Prostate gland (tissue), 2 donors: ENCODE measurements at places on chromosomes 16 and 17.

- H3K4me3 ChIP-seq = no peak overlapping the region
- no peak overlapping the region for H3K27ac ChIP-seq
- H3K36me3 ChIP-seq = no peaks in the 10 kb centered on the region
- no peak for DNase-seq
Observed at GRCh38 chr17:68468788-68469187, 11.5 kb upstream of the WIPI1 start.

- no peak for DNase-seq
- H3K4me1 ChIP-seq = no peaks in the 10 kb centered on the region
- H3K27me3 ChIP-seq = no peaks in the 10 kb centered on the region
- H3K4me3 ChIP-seq = no peak overlapping the region
Observed at GRCh38 chr17:80389011-80389995, 25.7 kb upstream of the ENDOV start.

DNA sequence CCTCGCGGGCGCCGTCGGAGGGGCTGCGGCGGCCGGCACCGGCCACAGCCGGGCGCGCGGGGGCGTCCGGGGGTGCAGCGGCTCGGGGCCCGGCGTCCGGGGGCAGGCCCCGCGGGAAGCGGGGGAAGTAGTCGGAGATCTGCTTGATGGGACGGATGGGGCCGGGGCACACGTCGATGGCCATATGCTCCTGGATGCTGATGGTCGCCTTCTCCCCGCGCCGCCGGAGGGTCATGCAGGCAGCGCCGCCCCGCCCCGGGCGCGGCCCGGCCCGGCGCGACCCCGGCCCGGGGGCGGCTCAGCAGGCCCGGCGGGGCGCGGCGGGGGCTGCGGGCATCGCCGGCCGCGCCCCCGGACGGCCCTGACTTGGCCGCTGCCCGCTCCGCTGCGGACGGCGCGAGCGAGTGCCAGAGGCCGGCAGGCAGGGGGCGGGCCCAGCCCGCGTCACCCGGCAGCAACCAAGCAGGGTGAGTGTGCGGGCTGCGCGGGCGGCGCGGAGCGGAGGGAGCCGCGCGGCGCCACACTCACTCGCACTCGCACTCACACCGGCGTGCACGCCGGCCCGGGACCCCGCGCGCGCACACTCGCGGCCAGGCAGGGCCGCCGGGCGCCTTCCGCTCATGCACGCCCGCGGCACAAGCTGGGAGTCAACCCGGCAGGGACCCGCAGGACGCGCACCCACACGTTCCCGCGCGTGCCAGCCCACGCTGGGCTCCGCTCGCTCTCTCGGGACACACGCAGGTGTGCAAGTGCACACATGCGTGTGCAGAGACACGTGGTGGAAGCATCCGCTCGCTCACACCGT, at the start of gene DOC2B:
TSS of gene DOC2B (minus strand) at position 406 of the 805 bp plus-strand sequence. CDS start at position 235, 171 bp downstream.
- peak within 1 kb of the TSS; percentile 35 for H3K4me3 ChIP-seq
- peaks cover 4% of the 10 kb centered on the region for H3K4me1 ChIP-seq
- H3K36me3 ChIP-seq = no peaks in the 10 kb centered on the region
- no peak within 1 kb of the TSS for H3K27ac ChIP-seq
- peak; percentile 19 for DNase-seq

DNA sequence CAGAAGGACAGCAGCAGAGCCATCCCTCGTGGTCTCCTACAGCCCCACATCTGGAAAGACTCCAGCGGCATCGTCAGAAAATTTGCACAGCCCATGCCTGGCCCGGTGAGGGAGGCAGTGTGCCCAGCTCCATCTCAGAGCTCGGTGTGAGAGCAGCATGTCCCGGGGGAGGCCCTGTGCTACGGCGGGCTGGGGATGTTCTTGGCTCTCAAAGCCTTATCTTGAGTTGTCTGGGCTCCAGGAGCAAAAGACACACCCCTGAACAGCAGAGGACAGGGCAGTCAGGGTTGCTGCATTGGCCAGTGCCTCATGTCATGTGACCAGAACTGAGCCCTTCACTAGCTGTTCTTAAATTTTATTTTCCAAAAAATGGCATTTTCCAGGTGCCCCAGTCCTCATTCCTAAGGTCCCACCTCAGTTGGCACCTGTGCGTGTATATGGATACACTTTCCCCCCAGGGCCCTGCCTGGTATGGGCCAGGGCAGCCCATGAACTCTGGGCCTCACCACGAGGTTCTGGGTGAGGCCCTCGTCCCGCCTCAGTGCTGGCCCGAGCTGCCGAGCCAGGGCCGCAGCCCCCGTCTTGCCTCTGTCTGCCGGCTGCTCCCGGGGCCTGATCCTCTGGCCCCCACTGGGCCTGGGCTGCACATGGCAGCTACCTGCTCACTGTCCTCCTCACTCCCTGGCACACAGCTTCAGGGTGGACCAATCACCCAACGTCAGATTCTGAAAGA, 3.0 kb downstream of the NUDT16L1 start:
- H3K27me3 ChIP-seq = no peaks in the 10 kb centered on the region
- H3K4me3 ChIP-seq = no peak overlapping the region
- peak overlapping the region; percentile 89 for H3K27ac ChIP-seq

GRCh38 chr17:82866590-82867191, 26.9 kb upstream of the ZNF750 start:
- no peaks in the 10 kb centered on the region for H3K27me3 ChIP-seq
- no peaks in the 10 kb centered on the region for H3K4me1 ChIP-seq
- H3K4me3 ChIP-seq = no peak overlapping the region
- H3K27ac ChIP-seq = peak overlapping the region; percentile 40
- DNase-seq = no peak

- H3K27me3 ChIP-seq = no peaks in the 10 kb centered on the region
- H3K36me3 ChIP-seq = no peaks in the 10 kb centered on the region
- no peak overlapping the region for H3K27ac ChIP-seq
- DNase-seq = no peak
Observed at GRCh38 chr16:23514381-23515152, 4.3 kb upstream of the GGA2 start.

- no peak for DNase-seq
- H3K4me1 ChIP-seq = no peaks in the 10 kb centered on the region
- H3K27me3 ChIP-seq = no peaks in the 10 kb centered on the region
- H3K36me3 ChIP-seq = no peaks in the 10 kb centered on the region
- no peak overlapping the region for H3K4me3 ChIP-seq
- H3K27ac ChIP-seq = no peak overlapping the region
Observed at GRCh38 chr17:61726977-61727376, 136.0 kb upstream of the NACA2 start.

GRCh38 chr17:36209575-36209974, 1.3 kb upstream of the CCL4L2 start:
- H3K4me1 ChIP-seq = no peaks in the 10 kb centered on the region
- no peak overlapping the region for H3K27ac ChIP-seq
- no peak overlapping the region for H3K4me3 ChIP-seq
- no peaks in the 10 kb centered on the region for H3K36me3 ChIP-seq

DNA sequence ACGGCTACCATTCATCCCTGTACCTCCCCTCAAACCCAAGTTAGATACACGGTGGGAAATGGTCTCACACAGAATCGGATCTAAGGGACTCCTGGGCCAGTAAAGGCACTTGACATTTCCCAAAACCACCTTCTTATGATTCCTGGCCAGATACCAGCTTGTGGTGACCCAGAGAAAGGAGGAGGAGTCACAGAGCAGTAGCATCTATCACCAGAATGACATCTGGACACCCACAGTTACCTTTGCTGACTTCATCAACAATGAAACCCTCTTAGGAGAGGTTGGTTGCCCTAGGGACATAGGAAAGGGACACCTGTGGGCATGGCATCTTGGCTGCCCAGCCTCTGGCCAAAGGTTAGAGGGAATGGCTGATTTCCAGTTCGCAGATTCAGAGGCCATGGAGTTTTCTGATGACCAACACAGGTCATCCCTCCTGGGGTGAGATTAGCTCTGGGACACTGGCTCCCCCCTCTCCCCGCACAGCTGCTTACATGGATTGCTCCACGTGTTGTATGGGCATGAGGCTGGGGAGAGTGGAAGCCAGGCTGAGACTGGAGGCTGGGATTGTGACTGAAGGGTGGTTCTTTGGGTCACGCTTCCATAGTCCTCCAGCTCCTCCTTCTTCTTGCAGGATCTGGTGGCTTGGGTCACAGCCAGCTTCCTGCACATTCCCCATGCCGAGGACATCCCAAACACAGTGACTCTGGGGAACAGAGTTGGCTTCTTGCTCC, 1.4 kb upstream of the AOC3 start:
- H3K36me3 ChIP-seq = no peaks in the 10 kb centered on the region
- no peak overlapping the region for H3K27ac ChIP-seq
- no peak overlapping the region for H3K4me3 ChIP-seq
- no peak for DNase-seq
- H3K27me3 ChIP-seq = no peaks in the 10 kb centered on the region
- no peaks in the 10 kb centered on the region for H3K4me1 ChIP-seq

GRCh38 chr17:56960596-56961538, at the start of gene COIL:
COIL (minus strand) TSS chr17:56961050; CDS start chr17:56961019, 31 bp downstream.
- H3K27me3 ChIP-seq = no peaks in the 10 kb centered on the region
- H3K4me1 ChIP-seq = no peaks in the 10 kb centered on the region
- H3K4me3 ChIP-seq = peak within 1 kb of the TSS; percentile 80
- peak within 1 kb of the TSS; percentile 88 for H3K27ac ChIP-seq
- H3K36me3 ChIP-seq = no peaks in the 10 kb centered on the region

DNA sequence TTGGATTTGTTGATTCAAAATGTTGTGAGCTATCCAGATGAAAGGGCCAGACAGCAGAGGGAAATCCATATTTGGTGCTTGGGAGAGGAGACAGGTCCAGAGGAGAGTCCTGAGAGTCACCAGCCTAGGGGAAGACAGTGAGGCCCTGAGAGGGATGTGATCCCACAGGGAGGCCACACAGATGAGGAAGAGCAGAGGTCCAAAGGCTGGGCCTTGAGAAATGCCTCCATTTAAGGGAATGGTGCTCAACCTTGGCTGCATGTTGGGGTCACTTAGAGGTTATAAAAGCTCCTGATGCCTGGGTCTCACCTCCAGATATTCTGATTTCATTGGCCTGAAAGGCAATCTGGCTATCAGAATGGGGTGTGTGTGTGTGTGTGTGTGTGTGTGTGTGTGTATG, 194.9 kb downstream of the UTP18 start:
- H3K4me3 ChIP-seq = no peak overlapping the region
- no peaks in the 10 kb centered on the region for H3K36me3 ChIP-seq
- no peak for DNase-seq
- no peaks in the 10 kb centered on the region for H3K27me3 ChIP-seq
- H3K4me1 ChIP-seq = no peaks in the 10 kb centered on the region

- no peak overlapping the region for H3K4me3 ChIP-seq
- H3K36me3 ChIP-seq = no peaks in the 10 kb centered on the region
- no peak for DNase-seq
- H3K27me3 ChIP-seq = no peaks in the 10 kb centered on the region
- no peaks in the 10 kb centered on the region for H3K4me1 ChIP-seq
Observed at GRCh38 chr17:64947152-64947551, 27.9 kb upstream of the LRRC37A3 start.

- no peaks in the 10 kb centered on the region for H3K36me3 ChIP-seq
- H3K27me3 ChIP-seq = no peaks in the 10 kb centered on the region
- peak overlapping the region; percentile 81 for H3K27ac ChIP-seq
- peaks cover 10% of the 10 kb centered on the region for H3K4me1 ChIP-seq
Observed at GRCh38 chr17:17722081-17722905, 41.0 kb downstream of the RAI1 start.

GRCh38 chr17:41480136-41480535, 815 bp downstream of the KRT35 start:
- H3K4me1 ChIP-seq = no peaks in the 10 kb centered on the region
- no peak for DNase-seq
- no peaks in the 10 kb centered on the region for H3K27me3 ChIP-seq
- no peak overlapping the region for H3K4me3 ChIP-seq

DNA sequence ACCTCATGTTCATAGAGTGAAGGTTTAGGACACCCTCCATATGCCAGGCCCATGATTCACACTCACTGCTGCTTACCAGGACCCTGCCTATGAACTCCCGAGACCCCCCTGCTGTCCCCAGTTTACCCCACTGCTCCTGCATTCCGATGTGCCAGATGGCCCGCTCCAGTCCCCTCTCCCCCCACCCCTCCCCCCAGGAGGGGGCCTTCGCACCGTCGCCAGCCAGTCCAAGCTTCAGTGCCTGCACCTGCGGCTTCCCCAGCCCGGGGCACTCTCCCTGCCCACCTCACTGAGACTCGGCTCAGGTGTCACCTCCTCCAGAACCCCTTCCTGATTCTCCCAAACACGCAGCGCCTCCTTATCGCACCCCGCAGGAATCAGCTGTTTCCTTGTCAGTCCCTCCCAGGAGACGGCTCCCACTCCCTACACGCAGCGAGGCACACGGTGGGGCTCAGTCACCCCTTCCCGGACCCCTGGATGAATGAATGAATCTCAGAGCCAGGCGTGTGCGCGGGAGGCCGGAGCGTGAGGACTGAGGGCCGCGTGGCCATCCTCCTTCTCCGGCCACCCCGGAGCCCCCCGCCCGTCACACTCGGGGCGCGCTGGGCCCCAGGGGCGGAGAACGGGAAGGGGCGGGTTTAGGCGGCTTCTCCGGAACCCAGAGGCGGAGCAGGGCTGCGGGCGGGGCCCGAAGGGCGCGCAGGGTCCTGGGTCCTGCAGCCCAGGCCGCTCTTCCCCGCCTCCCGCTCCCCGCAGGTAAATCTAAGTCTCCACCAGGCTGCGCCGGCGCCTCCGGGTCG, 1.6 kb downstream of the MYO1C start:
- H3K27ac ChIP-seq = peak overlapping the region; percentile 91
- DNase-seq = peak; percentile 55
- peak overlapping the region; percentile 72 for H3K4me3 ChIP-seq
- H3K27me3 ChIP-seq = no peaks in the 10 kb centered on the region
- no peaks in the 10 kb centered on the region for H3K36me3 ChIP-seq

- no peaks in the 10 kb centered on the region for H3K4me1 ChIP-seq
- H3K4me3 ChIP-seq = no peak overlapping the region
- H3K36me3 ChIP-seq = no peaks in the 10 kb centered on the region
- no peaks in the 10 kb centered on the region for H3K27me3 ChIP-seq
- DNase-seq = no peak
Observed at GRCh38 chr16:2709588-2709984, 10.4 kb downstream of the PRSS27 start.

DNA sequence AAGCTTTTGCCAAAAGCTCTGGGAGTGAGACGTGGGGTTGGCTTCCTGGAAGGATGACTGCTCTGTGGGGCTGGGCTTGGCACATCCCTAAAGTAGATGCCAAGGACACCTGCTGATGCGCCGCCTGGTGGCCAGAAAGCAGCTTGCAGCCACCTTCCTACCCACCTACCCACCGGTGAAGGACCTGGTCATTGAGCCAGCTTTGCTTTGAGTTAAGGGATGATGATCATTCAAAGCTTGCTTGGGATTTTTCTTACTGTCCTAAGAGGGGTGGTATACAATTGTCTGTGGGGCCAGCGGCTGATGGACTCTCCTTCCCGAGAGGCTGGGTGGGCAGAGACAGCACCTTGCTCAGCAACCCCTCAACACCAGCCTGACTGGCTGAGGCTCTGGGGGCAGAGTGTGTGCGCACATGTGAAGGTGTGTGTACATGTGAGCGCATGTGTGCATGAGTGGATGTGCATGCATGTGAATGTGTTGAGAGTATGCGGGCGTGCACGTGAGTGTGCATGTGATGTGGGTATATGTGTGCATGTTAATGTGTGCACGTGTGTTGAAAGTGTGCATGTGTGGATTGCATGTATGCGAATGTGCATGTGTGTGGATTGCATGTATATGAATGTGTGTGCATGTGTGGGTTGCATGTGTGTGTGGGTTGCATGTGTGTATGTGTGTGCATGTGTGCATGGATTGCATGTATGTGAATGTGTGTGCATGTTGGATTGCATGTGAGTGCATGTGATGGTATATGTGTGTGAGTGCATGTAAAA, 18.6 kb downstream of the C1QTNF1 start:
- no peaks in the 10 kb centered on the region for H3K36me3 ChIP-seq
- no peak overlapping the region for H3K27ac ChIP-seq
- H3K4me3 ChIP-seq = no peak overlapping the region

GRCh38 chr16:87948735-87949070, 2.5 kb upstream of the BANP start:
- H3K27me3 ChIP-seq = no peaks in the 10 kb centered on the region
- no peak overlapping the region for H3K4me3 ChIP-seq
- H3K27ac ChIP-seq = no peak overlapping the region
- DNase-seq = no peak
- peaks cover 5% of the 10 kb centered on the region for H3K4me1 ChIP-seq
- no peaks in the 10 kb centered on the region for H3K36me3 ChIP-seq
